ENCODE measurements at places on chromosomes 3 and 15. TPM values are rescaled to one million over a fixed set of nuclear protein-coding genes. Genes with fewer than 3 reads are reported as not detected.

Gene UBXN7
- total RNA-seq = 64.7 TPM

GRCh38 chr3:49253512-49253911 is 23.5 kb downstream of the C3orf62 start:
- DNase-seq = no peak

DNA sequence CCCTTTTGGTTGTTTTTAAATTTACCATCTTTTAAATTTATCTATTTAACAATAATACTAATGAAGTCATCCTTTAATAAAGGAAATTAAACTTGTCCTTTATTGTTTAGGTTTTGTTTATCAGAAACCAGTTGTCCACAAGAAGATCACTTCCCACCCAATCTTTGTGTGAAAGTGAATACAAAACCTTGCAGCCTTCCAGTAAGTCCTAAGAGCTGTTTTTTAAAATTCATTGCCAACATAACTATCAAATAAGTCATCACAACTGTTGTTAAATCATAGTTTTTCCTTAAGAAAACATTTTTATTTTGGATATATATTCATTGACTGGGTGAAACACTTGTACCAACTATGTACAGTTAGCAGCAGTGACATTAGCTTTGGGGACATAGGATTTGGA is 59.4 kb downstream of the CALML4 start:
- no peak for DNase-seq

GRCh38 chr3:39287216-39288164 is 7.7 kb upstream of the CX3CR1 start:
- no peak for DNase-seq

- no peak for DNase-seq
Observed at GRCh38 chr15:60648928-60649679, 170.2 kb upstream of the ICE2 start.
